ENCODE measurements at places on chromosomes 6 and 20.

GRCh38 chr6:52336919-52337561 lies 24.9 kb upstream of the PAQR8 start:
- no peak for DNase-seq

DNA sequence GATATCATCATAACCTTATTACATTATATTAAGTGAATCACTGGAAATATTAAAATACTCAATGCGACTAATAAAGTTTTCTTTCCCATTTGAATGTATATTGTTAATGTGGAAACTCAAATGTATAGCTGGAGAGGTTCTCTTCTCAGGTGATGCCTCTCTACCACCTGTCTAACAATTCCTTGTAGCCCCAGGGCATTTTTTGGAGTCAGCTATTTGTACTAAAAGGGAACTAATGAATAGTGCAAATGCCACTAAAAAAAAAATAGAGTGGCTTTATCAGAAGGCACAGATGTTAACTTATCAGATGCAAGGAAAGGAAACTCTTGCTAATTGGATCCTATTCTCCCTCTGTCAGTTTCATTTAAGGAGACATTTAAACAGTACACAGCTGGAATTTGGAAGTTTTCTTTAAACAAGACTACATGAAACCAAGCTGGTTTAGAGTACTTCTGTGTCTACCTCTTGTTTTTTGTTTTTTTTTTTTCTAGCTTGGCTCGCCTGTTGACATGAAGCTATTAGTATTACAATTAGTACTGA lies 897.0 kb upstream of the SLC35B3 start:
- no peak for DNase-seq

DNA sequence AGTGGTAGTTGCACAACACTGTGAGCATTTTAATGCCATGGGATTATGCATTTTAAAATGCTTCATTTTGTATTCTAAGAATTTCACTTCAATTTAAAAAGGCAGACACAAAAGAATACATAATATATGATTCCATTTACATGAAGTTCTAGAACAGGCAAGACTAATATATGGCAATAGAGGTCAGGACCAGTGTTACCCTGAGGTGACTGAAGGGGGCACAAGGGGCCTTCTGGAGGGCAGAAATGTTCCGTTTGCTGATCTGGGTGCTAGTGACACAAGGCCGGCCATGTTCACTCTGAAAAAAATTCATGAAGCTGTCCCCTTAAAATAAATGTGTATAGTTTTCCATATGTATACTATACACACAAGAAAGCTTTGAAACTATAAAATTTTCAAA lies 28.5 kb downstream of the TASP1 start:
- peak; percentile 4 for DNase-seq

GRCh38 chr6:134936476-134936875 lies 13.4 kb downstream of the ALDH8A1 start:
- DNase-seq: no peak

GRCh38 chr6:55512904-55513303 lies 66.1 kb downstream of the HMGCLL1 start:
- DNase-seq: no peak

GRCh38 chr6:168021581-168021980 lies 24.1 kb downstream of the KIF25 start:
- no peak for DNase-seq

DNA sequence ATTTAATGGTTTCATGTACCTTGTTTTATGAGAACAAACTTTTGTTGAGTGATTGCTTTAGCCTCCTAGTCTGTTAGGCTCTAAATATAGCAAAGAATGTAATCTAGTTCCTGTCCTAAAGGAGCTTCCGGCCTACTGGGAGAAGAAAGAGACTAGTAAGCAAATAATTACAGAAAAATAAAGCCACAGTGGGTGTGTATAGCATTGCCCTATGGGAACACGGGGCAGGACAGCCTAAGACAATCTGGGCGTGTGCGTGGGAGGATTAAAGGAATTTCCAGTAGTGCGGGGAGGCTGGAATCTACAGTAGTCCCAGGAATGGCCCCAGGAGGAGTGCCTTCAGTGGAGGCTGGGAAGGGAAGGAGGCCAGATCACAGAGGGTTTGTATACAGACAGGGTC lies 98.1 kb upstream of the AKAP12 start:
- no peak for DNase-seq

- no peak for DNase-seq
Measured at GRCh38 chr20:10179574-10180298, 38.9 kb upstream of the SNAP25 start.

DNA sequence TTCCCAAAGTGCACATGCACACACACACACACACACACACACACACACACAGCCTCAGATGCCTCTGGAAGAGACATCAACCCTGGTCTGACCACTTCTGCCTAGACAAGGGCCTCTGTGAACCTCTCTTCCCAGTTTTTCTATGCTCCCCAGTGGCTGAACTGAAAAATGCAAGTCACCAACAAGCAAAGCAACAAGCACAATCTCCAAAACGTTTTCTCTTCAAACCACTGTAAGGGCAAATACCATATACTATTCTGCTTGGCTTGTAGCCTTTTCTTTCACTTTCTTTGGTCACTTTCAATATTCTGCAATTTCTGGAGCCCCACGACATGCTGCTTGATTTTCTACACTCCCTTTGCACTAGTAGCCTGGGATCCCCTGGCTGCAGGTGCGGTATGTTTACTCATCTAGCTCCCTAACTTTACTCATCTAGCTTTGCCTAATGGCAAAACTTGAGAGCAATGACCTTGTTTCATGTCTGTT lies 121.4 kb upstream of the DST start:
- peak; percentile 36 for DNase-seq

DNA sequence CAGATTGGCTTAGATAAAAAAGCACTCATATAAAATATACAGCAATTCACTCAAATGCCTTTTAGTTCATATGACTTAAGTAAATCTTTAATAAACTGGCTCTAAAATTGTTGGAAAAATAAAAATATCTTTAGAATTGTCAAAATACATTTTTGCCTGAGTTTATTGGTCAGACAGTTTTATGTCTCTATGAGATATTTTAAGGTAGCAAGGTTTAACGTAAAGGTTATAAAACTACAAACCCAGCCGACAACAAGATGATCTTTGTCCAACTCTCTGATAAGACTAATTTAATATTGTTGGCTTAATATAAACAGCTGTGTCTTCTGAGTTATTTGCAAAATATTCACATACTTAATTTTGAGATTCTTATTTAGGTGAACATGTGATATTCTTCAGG lies 39.5 kb downstream of the RNASET2 start:
- DNase-seq: no peak

GRCh38 chr20:49896204-49896603 lies 19.1 kb downstream of the SPATA2 start:
- peak; percentile 75 for DNase-seq

DNA sequence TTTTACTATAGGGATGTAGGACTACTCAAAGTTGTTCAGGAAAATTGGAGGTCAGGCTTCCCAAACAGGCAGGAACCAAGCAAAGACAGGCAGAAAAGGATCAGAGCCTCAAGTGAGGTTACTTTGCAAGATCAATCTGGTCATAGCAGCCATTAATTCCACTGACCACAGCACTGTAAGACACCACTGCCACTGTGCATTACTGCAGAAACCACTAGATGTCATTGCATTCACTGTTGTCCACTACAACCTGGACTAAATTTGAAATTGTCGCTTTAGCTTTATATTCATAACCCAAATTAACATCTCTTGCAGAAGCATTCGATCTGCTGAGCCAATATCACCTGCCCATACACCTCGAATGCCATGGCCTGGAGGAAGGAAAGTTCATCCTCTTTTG lies 126.9 kb upstream of the UFL1 start:
- no peak for DNase-seq

- DNase-seq: no peak
Measured at GRCh38 chr20:41344938-41345728, 4.5 kb downstream of the LPIN3 start.

DNA sequence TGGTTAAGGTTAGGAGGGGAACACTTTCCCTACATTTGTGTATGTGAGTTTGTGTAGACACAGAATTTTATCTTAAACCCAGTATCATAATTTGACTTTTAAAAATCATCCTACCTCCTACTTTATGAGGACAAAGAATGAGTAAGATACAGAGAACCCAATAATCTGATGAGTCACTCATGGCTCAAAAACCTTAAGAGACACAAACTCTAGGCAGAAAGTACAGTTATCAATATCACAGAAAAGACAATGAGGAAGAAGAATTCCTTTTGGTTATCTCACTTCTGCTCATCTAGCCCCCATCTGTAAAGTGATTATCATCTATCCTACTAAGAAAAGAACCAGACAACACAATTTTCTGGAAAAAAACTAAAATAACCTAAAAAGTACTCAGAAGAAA lies 87.7 kb downstream of the EPB41L2 start:
- no peak for DNase-seq

GRCh38 chr20:41618807-41619311 lies 682 bp upstream of the CHD6 start:
- DNase-seq: no peak

- DNase-seq: no peak
Measured at GRCh38 chr6:82870582-82871172, 195.0 kb downstream of the UBE3D start.

DNA sequence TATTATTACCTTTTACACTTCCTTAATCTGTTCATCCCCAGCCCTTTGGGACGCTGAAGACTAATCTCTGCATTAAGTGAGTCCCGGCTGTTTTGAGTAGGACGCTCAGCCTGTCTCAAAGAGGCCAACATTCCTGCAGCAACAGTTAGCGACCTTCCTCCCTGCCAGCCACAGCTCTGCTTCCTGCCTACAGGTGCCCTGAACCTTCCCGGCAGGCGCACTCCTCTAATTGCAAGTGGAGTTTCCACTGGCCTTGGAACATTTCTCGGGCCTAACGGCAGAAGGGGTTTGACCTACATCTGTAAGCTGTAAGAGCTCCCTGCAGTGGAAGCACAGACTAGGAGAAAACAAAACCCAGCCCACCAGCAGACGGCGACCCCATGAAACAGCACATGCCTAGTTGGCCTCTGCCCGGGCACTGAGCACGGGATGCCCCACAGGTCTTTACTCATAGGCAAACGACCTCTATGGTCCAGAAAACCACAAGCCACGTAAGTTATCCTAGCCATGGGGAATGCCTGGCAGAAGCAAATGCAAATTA lies 137.9 kb downstream of the DTNBP1 start:
- DNase-seq: no peak

- DNase-seq: no peak
Measured at GRCh38 chr6:90578894-90579549, 7.8 kb downstream of the MAP3K7 start.

GRCh38 chr6:14921878-14922671 lies 323.8 kb upstream of the JARID2 start:
- peak; percentile 94 for DNase-seq

DNA sequence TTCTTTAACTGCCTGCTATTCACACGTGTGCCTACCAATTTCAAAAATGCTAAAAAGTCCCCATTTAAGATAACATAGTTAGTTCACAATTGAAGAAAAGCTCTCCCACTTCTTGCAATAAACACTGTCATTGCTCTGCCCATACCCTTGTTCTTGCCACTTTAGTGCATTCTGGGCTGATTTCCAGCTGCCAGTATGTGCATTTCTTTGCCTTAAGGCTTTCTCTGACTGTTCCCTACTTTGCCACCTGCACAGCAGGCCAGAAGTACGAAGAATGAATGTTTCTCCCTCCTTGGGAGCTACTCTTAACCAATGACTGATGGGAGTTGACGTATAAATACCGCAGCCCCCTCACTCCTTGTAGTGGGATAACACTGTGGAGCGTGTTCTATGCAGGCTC lies 16.0 kb upstream of the ATRN start:
- no peak for DNase-seq

DNA sequence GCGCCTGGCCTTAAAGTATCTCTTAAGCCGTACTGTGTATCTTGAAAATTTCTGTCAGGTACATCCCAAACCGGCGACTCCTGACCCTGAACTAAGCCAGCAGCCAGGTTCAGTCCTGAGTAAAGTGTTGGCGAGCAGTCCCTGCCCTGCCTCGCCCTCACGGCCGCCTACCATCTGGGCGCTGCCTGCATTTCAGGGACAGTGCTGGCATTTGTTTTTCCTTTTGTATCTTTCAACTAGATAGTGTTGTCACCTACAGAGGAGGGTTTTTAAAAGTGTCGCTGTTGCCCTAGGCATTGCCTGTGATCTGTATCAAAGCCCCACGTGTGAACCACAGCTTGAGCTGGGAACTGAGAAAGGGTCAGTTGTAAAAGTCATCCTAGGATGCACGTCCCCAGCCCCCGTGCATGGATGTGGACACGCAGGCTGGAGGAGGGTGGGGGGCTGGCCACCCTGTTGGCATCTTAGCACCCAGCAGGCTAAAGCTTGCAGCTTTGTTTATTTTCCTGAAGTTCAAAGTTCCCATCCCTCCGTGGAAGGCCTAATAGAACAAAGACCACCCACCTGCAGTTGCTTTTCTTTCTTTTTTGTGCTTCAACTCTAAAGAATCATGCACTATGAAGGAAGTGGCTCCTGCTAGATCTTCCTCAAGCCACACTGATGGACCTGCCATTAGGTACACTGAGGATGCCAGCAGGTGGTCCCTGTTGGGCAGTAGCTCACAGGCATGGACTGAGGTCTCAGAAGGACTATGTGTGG lies 136.8 kb downstream of the ZDHHC14 start:
- DNase-seq: no peak

DNA sequence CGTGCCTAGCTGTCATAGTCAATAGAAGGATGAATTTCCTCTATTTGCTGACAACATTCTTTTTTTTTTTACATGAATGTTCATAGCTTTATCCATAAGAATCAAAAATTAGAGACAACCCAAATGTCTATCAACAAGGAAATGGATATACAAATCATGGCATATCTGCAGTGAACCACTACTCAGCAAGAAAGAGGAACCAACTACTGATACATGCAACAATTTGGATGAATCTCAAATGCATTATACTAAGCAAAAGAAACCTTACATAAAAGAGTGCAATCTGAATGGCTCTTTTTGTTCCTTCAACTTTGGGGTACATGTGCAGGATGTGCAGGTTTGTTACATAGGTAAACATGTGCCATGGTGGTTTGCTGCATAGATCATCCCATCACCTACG lies 17.7 kb upstream of the MCM9 start:
- peak; percentile 8 for DNase-seq

DNA sequence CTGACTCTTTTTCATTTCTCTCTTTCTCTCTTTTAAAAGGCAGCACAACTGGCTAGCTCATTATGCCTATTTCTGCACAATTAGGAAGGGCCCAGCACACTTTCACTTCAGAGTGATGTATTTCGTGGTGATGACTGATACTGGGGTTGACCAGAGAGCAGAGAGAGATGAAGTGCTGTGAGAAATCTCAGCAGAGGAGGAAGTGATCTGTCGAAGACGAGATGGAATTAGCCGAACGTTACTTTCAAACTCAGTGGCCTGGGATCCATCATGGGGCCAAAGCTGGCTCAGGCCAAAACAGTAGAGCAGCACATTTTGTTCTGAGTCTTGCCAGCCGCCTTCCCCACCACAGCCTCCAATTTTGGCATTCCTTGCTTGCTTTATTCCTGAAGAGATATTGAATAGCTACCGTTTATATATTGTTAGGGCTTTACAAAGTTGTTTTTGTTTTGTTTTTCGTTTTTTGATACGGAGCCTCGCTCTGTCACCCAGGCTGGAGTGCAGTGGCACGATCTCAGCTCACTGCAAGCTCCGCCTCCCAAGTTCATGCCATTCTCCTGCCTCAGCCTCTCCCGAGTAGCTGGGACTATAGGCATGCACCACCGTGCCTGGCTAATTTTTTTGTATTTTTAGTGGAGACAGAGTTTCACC lies 213.2 kb upstream of the ECI2 start:
- peak; percentile 77 for DNase-seq

Data from inflammatory macrophage treated with lipopolysaccharide for 4 hours (primary cell).